Activated CD8-positive, alpha-beta memory T cell treated with anti-CD3 and anti-CD28 coated beads for 4 hours (primary cell): ENCODE measurements at places on chromosomes 16 and 17.

GRCh38 chr17:17144916-17145665 lies 61.0 kb downstream of the PLD6 start:
- no peak for DNase-seq

DNA sequence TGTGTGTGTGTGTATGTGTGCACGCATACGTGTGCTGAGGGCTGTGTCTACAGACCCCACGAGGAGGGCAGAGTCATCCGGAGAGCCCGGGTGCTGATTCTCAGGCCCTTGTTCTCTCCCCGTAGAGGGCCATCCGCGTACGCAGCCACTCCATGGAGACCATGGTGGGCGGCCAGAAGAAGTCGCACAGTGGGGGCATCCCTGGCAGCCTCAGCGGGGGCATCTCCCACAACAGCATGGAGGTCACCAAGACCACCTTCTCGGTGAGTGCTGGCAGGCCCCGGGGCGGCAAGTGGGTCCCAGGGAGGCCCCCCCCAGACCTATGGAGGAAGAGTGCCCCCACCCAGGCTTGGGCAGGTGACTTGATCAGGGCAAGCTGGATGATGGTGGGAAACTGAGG lies 45.5 kb downstream of the OR1D5 start:
- no peak for DNase-seq

DNA sequence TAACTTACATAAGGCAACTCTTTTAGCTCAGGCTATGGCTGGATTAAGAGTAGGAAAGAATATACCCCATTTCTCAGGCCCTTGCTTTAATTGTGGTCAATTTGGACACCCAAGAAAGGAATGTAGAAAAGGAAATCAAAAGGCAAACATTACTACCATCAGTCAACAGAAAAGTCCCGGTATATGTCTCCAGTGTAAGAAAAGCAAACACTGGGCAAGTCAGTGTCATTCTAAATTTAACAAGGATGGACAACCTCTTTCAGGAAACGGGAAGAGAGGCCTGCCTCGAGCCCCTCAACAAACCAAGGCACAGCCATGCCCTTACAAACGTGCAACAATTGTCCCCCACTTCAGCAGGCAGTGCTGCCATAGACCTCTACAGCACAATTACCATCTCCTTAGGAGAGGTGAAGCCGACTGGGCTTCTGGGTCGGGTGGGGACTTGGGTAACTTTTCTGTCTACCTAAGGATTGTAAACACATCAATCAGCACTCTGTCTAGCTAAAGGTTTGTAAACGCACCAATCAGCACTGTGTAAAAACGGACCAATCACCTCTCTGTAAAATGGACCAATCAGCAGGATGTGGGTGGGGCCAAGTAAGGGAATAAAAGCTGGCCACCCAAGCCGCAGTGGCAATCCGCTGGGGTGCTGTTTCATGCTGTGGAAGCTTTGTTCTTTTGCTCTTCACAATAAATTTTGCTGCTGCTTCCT lies 12.4 kb downstream of the MRPL58 start:
- DNase-seq: no peak

DNA sequence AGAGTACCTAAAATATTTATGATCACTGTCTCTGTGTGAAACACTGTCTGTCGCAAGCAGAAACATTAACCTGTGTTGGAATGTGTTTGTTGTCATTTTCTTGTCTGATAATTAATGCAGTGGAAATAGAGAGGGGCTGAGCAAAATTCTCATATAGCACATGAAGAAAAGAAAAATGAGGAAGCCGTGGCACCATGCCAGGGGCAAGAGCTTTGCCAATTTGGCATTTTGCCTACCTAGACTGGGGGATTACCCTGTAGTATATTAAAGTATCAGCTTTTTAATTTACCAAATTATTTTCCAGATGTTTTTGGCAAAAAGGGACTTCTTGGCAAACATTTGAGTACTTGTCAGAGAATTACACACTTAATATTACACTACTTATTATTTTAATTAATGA lies 1326.6 kb upstream of the GOT2 start:
- DNase-seq: no peak

GRCh38 chr17:7383742-7384488 lies 3.0 kb downstream of the TNK1 start:
- peak; percentile 45 for DNase-seq

DNA sequence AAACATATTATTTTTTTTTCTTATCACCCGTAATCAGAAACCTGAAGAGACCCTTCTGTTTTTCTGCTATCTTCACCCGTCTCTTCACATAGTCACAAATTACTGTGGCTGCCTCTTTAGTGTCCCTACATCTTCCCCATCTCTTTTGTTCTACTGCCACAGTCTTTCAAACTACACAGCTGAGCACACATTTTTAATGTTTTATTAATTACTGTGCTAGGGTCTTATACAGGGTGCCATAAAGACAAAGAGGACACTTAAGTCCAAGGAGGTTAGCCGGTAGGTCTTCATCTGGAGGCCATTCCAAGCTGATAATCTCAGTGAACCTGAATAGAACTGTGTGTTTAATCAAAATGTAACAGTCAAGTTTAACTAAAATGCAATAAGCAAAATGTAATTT lies 20.7 kb downstream of the CNTNAP4 start:
- no peak for DNase-seq

DNA sequence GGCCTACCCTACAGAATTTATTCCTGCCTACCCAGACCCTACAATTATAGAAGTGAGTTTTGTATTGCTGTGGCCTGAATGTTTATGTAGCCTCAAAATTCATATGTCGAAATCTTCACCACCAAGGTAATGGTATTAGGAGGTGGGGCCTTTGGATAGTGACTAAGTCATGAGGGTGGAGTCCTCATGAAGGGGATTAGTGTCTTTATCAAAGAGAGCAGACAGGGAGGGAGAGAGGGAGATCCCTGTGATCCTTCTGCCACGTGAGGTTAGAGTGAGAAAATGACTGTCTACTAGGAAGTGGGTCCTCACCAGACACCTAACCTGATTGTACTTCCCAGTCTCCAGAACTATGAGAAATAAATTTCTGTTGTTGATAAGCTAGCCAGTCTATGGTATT lies 981 bp upstream of the DUXB start:
- DNase-seq: no peak

GRCh38 chr17:48307814-48308411 lies 122.1 kb downstream of the SKAP1 start:
- peak; percentile 32 for DNase-seq

- no peak for DNase-seq
Measured at GRCh38 chr17:81032641-81033480, 2.1 kb upstream of the BAIAP2 start.

- DNase-seq: peak; percentile 84
Measured at GRCh38 chr16:89505204-89506112, 2.7 kb upstream of the SPG7 start.

DNA sequence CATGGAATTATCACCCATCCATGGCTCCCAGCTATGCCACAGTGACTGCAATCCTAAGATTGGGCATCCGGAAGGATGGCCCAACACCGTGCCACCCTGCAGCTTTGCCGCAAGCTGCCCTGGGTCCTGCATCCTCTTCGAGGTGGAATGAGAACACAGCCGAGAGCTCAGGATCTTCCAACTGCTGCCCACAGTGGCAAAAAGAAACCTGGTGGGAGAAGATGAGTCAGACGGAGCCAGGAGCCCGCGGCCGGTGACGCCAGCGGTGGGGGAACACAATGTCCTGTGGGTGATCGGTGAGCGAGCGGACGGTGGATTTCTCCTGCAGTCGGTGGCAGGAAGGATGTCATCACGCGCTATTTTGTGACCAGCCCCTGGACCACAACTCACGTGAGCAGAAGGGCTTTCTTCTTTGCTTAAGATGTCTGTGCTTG lies 20.1 kb downstream of the CD7 start:
- DNase-seq: peak; percentile 68

DNA sequence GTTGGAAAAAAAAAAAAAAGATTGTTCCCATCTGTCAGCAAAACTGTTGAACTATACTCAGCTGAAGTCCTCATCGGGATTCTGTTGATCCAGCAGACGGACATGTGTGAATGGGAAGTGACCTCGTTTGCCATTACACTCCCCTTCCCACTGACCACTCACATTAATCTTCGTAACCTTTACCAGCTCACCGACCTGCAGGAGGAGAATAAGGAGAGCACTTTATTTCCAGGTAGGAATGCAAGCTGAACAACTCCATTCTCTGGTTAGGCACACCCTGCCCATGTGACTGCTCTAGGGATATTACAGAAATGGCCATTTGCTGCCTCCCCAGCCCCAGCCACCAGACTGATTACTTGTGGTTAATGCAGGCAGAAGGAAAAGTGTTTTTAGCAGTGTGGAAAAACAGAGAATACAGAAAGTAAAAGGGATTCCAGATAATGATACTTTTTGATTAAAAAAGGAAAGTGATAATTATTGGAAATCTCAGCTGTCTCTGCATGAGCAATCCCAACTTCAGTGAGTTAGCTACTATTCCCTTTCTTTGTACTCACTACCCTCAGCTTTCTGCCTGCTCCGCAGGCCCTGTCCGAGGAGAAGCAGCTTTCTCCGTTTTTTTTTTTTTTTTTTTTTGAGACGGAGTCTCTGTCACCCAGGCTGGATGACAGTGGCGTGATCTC lies 23.6 kb upstream of the YWHAE start:
- no peak for DNase-seq

GRCh38 chr17:72351884-72352346 lies 231.1 kb downstream of the SOX9 start:
- DNase-seq: no peak

- DNase-seq: no peak
Measured at GRCh38 chr16:72500545-72500944, 328.6 kb upstream of the PMFBP1 start.

DNA sequence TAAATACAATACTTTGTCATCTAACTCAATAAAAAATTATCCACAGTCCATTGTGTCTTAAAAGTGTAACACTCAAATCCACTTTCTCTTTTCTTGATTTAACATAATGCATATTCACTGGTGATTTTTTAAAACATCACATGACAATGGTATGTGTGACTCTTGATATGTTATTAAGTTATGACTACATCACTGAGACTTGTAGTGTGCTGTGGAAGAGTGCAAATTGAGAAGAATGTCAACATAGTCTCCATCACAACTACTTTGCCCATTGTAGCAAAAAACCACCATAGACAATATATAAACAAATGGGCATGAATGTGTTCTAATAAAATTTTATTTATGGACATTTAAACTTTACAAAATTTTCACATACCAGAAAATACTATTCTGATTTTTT lies 380.7 kb upstream of the PMFBP1 start:
- DNase-seq: no peak

GRCh38 chr16:57231821-57232350 lies 13.2 kb upstream of the ARL2BP start:
- DNase-seq: no peak

GRCh38 chr16:28292731-28293600 lies 641 bp downstream of the SBK1 start:
- no peak for DNase-seq

- DNase-seq: peak; percentile 76
Measured at GRCh38 chr17:64020056-64020766, at the start of gene ICAM2. Gene ICAM2 (minus strand): TSS chr17:64020633. CDS start chr17:64006691, 13,942 bp downstream.

DNA sequence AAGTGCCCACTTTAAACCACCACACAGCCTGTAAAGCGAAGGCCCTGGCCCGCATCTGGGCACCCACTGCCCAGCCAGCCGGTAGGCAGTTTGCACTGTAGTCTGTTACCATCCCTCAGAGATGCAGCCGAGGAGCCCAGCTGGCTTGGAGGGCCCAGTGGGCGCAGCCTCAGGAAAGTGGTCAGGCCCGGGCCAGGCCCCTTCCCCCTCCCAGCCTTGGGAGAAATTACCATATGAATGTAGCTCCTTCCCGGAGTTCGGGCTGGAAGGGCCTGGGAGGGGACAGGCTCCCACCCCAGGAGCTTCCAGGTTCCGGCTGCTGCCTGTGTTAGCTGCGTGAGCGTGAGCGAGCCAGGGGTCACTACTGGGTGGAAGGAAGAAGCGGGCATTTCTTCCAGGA lies 325.4 kb downstream of the SEC14L1 start:
- no peak for DNase-seq

DNA sequence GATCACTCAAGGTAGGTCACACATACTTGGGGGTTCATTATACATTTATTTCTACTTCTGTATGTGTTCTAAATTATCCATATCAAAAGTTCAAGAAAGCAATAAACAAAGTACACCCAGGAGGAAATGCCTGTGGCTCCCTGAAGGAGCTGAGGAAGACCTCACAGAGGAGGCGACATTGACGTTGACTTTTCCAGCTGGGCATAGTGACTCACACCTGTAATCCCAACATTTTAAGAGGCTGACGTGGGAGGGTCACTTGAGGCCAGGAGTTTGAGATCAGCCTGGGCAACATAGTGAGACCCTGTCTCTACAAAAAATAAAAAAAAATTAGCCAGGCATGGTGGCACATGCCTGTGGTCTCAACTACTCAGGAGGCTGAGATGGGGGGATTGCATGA lies 16.3 kb downstream of the ITGAD start:
- DNase-seq: no peak

DNA sequence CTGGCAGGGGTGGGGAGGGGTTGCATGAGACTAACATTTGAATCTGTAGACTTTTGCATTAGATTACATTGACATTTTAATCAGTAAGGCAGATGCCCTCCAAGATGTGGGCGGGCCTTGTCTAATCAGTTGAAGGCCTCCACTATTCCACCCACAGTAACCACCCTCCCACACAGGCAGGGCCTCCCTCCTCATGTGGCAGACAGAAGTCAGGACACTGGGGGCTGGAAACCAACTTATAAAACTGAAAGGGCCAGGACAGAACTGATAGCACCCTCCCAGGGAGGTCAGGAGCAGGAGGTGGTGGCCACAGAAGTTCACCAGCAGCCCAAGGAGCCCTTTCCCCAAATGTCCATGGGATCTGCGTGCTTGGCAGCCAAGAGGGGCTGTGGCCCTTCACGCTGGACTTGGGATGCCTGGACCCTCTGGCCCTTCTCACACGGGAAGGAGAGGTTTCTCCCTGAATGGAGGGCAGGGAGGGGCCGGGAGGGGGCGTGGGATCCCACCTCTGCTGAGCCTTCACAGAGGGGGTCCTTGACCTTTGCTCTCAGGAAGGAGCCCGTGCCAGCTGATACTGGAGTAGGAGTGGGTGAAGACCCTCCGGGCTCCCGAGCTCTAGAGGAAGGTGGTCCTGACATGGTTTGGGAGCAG lies 4.6 kb downstream of the PYCR1 start:
- DNase-seq: no peak

DNA sequence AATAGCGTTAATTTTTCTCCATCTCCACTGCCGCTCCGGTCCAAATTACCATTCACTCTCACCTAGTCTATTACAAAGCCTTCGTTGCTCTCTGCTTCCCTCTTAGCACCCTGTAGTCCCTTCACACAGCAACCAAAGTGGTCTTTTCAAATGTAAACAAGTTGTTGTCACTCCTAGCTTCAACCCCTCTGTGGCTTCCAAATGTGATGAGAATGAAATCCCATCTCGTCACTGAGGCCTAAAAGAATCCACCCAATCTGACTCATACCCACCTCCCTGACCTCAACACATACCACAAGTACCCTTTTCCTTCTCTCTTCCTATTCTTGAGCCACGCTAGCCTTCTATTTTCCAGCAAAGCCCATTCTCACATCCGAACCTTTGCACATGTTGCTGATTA lies 2.2 kb upstream of the PELP1 start:
- DNase-seq: no peak

DNA sequence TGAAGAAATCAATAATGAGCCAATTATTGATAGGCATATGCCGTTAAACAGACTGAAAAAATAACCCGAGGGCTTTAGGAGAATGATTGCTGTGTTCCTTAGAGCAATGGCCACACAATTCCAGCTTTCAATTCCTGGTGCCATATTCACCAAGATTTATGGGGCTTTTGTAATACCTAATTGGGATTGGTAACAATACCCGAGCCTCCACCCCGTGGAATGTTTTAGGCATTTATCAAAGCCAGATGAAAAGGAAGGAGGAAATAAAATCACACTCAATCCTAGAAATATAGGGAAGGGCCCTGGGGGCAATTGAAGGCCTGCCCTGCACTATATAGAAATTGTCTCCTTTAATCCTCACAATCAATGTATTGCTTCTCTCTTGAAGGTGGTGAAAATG lies 42.1 kb upstream of the MLYCD start:
- no peak for DNase-seq
